Fibroblast of upper back skin (primary cell): ENCODE measurements at places on chromosomes 7 and 10.

DNA sequence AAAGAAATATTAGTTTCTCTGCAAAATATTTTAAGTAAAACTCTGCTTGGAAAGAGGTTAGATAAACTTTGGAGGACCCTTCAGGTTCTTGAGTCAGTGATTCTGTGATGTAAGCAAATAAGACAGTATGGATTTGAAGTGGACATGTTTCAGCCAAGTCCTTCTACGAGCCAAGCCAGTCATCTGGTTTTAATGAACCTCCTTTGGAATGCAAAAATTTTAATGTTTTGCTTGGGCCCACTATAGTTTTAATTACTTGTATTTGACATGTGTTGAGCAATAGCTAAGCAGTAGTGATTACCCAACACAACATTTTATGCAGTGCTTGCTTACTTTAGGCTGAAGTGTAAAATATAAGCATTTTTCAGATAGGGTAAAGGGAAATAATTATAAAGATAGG is 296.3 kb upstream of the SEMA3D start:
- peak; percentile 95 for DNase-seq

GRCh38 chr10:75861582-75861981 is 430.2 kb downstream of the LRMDA start:
- DNase-seq: no peak

DNA sequence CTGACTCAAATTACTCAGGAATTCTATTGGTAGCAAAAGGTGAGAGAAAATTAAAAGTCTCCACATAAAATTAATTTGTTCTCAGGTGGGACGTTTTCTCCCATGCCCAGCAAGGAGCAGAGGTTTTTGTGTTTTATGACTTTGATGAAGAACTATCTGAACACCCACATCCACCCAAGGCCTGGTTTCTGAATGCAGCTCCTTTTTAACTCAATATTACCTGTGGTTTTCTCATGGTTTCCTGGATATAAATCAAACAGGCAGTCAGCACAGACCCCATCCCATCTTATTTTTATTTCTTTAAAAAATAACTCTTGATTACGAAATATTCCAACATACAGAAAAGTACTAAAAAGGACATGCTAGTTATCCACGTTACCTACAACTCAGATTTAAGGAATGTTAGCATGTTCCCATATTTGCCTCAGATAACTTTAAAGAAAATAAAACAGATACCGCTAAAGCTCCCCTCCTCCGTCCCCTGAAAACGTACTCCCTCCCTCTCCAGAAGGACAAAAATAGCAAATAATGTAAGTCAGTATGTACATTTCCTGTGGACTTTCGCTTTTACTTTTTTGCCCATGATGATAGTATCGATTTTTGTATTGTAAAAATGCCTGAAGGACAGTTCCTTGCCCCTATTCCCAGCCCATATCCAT is 43.4 kb downstream of the GLI3 start:
- DNase-seq: peak; percentile 81

GRCh38 chr10:116287906-116288501 is 15.0 kb upstream of the GFRA1 start:
- peak; percentile 66 for DNase-seq

- no peak for DNase-seq
Measured at GRCh38 chr7:108034586-108034985, 31.6 kb upstream of the LAMB1 start.

DNA sequence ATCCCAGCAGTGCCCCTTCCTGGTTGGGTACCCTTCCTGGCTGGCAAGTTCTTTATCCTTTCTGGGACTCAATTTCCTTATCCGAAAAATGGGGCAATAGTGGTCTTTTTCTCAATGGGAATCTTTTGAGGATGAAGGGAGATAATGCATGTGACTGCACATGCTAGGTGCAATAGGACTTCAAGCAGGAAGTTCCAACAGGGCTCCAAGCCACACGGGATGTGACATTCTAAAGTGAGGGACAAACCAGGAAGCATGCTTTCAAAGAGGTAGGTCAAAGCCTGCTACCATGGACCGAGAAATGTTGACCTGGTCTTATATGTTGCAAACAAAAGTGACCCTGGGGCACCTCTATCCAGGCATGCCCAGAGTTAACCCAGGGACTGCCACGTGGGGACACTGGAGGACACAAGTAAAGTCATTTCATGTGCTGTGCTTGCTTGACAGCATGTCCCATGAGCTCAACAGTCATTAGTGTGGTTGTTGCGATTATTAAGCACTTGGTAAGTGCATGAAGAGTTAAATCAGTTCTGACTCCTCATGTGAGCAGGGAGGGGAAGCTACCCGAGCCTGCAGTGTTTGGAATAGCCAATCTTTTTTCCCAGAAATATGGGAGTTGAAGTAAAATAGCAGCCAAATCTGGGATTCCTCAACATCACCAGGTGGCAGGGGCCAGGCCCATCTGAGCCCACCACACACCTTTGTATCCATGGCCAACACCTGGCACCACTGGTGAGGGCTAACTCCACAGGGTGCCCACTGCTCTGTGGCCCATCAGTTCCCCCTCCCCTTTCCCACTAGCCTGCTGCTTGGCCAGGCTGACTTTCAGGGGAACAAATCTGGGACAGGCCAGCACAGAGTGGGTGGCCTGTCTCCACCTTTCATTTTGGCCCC is 5.7 kb downstream of the ARHGAP22 start:
- no peak for DNase-seq

- no peak for DNase-seq
Measured at GRCh38 chr10:11783558-11783865, 39.6 kb upstream of the PROSER2 start.
